ENCODE measurements at places on chromosomes 5 and 9. TPM values are rescaled to one million over a fixed set of nuclear protein-coding genes. Genes with fewer than 3 reads are reported as not detected.

SUB1 gene
- total RNA-seq = 242 TPM

SLC1A3 gene
- 0.08 TPM for total RNA-seq

GNAQ gene
- total RNA-seq = 20.7 TPM

IFNA2 gene
- total RNA-seq = not detected

PCDHA4 gene
- total RNA-seq = 1.8 TPM

PSAT1 gene
- total RNA-seq = 145 TPM

SHOC1 gene
- total RNA-seq = 0.02 TPM

C5orf52 gene
- not detected for total RNA-seq

SV2C gene
- not detected for total RNA-seq

DDX41 gene
- 77.4 TPM for total RNA-seq

COMMD10 gene
- total RNA-seq = 34.1 TPM

GABRP gene
- not detected for total RNA-seq

RORB gene
- not detected for total RNA-seq

REEP2 gene
- total RNA-seq = 6.2 TPM

FGF10 gene
- total RNA-seq = not detected

FIBCD1 gene
- total RNA-seq = 20.8 TPM

PCDHB5 gene
- total RNA-seq = 1.1 TPM

SPINK4 gene
- total RNA-seq = not detected

STING1 gene
- 0.77 TPM for total RNA-seq

CDKN2A gene
- total RNA-seq = not detected

FOXD4L5 gene
- 0.05 TPM for total RNA-seq

OR1J2 gene
- not detected for total RNA-seq

HEMGN gene
- total RNA-seq = not detected

PAEP gene
- total RNA-seq = 0.32 TPM

CPEB4 gene
- 40.3 TPM for total RNA-seq

CRB2 gene
- total RNA-seq = 0.15 TPM

SPATA31E1 gene
- not detected for total RNA-seq

ESM1 gene
- not detected for total RNA-seq

LCN1 gene
- total RNA-seq = not detected

TAF11L5 gene
- total RNA-seq = not detected

NEURL1B gene
- 9.2 TPM for total RNA-seq

MSX2 gene
- 3.6 TPM for total RNA-seq

ADRA1B gene
- 15.9 TPM for total RNA-seq

TICAM2 gene
- total RNA-seq = 1.5 TPM

DAB2 gene
- total RNA-seq = 9.3 TPM

NR6A1 gene
- 1.9 TPM for total RNA-seq

KIAA0825 gene
- 0.71 TPM for total RNA-seq

KCNV2 gene
- not detected for total RNA-seq

EIF4E1B gene
- not detected for total RNA-seq

HNRNPA0 gene
- 53.1 TPM for total RNA-seq

NR4A3 gene
- 1.6 TPM for total RNA-seq

CCNI2 gene
- total RNA-seq = 0.07 TPM

PCDHA13 gene
- total RNA-seq = 0.07 TPM

SPAAR gene
- total RNA-seq = 0.20 TPM

GOLGA1 gene
- 9.6 TPM for total RNA-seq

UNC13B gene
- total RNA-seq = 12.8 TPM

GABBR2 gene
- total RNA-seq = 0.28 TPM

ZNF618 gene
- 12.5 TPM for total RNA-seq

RGMB gene
- 6.8 TPM for total RNA-seq

PCDHGC4 gene
- not detected for total RNA-seq
